ENCODE measurements at places on chromosomes 7 and 10.

DNA sequence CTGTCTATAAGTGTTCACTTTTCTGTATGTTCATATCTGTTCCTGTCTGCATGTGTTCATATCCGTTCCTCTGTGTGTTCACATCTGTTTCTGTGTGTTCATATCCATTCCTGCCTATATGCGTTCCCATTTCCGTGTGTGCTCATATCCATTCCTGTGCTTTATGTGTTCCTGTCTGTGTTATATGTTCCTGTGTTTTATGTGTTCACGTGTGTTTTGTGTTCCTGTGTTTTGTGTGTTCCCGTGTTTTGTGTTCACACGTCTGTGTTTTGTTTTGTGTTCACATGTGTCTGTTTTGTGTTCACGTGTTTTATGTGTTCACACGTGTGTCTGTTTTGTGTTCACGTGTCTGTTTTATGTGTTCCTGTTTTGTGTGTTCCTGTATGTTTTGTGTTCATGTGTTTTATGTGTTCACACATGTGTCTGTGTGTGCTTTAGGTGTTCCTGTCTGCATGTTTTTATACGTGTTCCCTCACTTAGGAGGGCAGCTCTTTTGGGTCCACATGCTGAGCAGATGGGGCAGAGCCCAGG lies 42.2 kb upstream of the CNPY1 start:
- no peak for DNase-seq

DNA sequence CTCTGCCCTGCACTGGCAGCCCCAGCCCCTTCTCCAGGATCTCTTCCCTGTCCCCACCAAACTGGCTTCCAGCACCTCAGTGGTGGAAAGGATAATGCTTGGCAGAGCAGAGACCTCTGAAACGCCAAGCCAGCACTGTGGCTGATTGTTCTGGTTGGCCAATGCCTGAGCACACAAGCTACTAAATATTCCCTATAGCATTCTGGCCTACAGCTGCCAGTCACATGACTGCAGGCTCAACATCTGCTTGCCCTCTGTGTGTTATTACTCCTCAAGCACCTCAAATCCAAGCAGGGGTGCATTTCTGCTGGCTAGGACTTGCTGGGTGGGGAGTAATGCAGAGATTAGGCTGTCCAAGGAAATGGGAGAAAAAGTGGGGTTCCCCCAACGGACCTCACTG lies 6.1 kb downstream of the TBATA start:
- no peak for DNase-seq

DNA sequence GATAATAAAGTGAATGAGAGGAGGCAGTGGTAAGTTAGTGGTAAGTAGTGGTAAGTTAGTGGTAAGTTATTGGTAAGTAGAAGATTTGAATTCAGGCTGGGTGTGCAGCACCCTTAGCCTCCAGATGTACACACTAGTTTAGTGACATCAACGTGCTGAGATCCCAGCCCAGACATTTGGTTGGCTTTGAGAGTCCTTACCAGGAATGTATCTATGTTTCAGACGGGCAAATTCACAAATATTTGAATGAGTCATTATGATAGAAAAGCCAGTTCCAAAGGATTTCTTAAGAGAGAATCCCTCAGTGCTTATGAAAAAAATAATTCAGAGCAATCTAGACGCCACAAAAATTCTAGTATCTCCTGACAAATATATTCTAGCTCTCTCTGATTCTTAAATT lies 70.0 kb downstream of the ARL4A start:
- DNase-seq = no peak

DNA sequence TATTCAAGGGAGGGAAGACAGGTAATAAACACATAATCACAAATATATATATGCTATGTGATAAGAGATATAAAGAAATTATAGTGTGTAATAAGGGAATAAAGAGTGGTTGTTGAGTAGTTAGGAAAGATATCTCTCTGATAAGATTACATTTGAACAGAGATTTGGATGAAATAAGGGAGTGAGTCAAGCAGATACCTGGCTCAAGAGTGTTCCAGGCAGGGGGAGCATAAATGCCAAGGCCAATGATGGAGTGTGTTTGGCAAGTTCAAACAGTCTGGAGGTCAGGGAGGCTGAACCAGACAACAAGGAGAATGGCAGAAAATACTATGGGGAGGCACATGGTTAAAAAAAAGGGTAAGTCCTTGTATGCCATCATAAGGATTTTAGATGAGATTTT lies 4.8 kb upstream of the GNAI1 start:
- no peak for DNase-seq

- no peak for DNase-seq
These were observed 89.8 kb downstream of the CREM start for GRCh38 chr10:35216303-35216905.

DNA sequence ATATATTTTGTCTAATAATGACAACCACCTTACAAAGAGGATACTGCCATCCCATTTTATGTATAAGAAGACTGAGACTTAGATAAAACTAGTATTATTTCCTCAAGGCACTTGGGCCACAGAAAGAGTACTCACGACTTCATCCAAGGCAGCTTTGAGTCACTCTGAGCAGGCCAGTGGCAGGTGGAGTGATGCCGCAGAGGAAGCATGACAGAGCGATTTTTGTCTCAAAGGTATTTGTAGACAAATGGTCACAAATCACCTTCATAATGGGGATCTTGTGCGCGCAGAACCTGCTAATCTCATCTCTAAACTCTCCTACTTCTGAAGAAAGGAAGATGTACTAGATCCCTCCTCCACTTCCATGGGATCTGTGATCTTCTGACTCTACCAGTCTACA lies 113.2 kb upstream of the NAMPT start:
- DNase-seq = no peak

- DNase-seq = no peak
These were observed 103.7 kb downstream of the PLXNA4 start for GRCh38 chr7:132472463-132473120.

- DNase-seq = no peak
These were observed 76.6 kb upstream of the PTPRZ1 start for GRCh38 chr7:121796381-121796780.

DNA sequence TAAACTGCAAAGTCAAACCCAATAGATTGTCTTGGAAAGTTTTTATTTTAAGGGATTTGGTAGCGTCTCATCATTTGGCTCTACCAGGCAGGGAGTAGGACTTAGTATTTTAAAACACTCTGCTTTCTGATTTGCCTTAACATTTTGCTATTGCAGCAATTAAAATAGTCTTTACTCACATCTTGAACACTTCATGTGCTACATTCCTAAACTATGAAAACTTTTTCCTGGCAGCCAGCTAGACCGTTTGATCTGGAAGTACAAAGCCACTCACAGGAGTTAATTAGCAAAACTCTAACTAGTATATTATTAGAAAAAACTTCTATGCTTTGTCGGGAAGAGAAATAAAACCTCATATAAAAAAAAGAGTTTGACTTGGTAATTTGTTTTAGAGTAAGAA lies 111.4 kb downstream of the TFPI2 start:
- no peak for DNase-seq

- no peak for DNase-seq
These were observed 1.5 kb downstream of the DUSP5 start for GRCh38 chr10:110498982-110499795.

- DNase-seq = no peak
These were observed 15.0 kb downstream of the CXCL12 start for GRCh38 chr10:44369854-44370253.

GRCh38 chr7:28793381-28794085 lies 164.6 kb downstream of the TRIL start:
- no peak for DNase-seq

- no peak for DNase-seq
These were observed 15.5 kb upstream of the DLX6 start for GRCh38 chr7:96989859-96990317.

DNA sequence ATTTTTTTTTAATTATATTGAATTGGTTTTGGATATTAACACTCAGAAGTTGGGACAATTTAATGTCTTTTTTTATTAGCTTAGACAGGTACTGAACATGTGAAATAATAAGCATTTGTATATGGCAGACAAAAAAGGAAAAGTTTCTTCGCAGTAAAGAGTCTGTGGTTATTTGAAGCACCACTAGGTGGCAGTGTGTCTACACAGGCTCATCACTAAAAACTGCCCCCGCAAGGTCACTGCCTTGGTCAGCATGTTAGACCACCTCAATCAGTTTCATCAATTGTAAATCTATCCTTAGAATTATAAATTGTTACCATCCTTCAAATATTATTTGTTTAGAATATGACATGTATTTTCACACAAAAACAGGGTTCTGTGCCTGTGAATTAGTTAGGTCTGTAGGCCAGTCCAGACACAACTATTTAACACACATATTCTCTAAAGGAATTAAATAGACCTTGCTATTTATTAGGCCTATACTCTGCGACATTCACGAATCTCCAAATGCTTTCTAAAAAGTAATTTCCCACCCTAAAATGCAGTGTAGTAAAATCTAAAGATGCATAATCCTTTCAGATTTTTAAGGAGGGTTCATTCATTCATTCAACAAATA lies 17.0 kb downstream of the PNLIPRP3 start:
- DNase-seq = no peak

- no peak for DNase-seq
These were observed 594 bp upstream of the RP9 start for GRCh38 chr7:33109758-33110238.

DNA sequence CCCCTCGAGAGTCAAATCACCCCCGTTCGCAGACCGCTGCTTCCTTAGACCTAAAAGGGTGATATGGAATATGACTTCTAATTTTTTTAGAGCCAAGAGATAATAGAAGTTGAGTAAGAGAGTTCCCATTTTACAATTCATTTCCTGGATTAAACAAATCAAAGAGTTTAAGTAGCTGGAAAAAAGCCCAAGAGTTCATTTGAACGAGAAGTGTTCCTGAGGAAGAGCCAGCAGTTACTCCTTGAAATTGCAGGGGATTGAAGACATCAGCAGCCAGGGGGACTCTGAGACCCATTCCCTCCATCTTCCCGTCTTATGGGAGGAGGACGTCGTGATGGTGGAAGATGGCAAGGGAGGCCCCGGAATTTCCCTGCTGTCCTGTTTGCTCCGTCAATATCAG lies 277.0 kb downstream of the WDR11 start:
- no peak for DNase-seq

- DNase-seq = no peak
These were observed 39.7 kb upstream of the ZMYND11 start for GRCh38 chr10:95356-96115.

DNA sequence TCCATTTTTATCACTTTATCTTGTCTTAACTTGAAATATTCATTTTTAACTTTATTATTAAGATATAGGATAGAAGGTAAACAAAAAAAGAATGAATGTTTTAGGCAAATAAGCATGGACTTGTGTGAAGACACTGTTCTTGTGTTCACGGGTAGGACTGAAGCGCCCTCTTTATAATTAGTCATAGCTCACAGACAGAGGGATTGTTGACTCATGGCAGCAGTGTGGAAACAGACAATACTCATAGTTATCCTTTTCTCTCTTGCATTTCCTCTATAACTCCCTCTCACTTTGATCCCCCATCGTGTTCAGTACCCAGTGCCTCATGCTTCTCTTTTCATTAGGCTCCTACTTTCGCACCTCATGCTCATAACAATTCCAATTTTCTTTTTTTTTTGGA lies 731.8 kb downstream of the PHTF2 start:
- no peak for DNase-seq

DNA sequence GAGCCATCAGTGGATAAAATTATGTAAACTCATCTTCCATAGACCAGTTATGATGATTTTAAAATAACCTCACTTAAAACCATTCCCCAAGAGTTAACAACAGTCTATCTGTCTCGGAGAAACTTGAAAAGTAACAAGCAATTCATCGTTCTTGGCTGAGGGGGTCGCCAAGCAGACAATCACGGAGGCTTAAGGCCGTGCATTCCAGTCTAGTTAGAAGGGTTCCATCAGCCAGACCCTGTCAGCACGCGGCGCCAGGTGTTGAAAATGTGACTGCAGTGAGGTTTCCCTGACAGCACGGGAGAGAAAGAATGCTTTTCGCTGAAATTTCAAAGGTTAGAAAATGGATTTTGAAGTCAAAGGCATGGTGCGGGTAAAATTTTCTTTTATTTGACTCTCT lies 1025.0 kb upstream of the CELF2 start:
- no peak for DNase-seq

DNA sequence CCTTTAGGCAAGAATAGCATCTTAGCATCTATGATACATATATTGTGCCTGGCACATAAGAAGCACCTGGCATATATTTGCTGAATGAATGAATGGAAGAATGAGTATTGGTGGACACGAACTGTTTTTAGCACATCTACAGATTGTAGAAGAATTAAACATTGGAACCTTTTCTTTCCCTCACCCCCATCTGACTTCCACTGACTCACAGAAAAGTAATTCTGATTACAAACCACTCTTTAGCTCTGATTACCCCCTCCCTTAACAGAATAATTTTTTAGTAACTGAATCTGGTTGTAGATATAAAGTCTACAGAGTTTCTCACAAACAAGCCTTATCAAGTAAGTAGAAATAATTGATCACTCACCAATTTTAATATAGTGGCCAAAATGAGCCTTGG lies 31.9 kb downstream of the SLC26A4 start:
- DNase-seq = no peak

GRCh38 chr10:122421742-122422141 lies 32.7 kb upstream of the ARMS2 start:
- no peak for DNase-seq

DNA sequence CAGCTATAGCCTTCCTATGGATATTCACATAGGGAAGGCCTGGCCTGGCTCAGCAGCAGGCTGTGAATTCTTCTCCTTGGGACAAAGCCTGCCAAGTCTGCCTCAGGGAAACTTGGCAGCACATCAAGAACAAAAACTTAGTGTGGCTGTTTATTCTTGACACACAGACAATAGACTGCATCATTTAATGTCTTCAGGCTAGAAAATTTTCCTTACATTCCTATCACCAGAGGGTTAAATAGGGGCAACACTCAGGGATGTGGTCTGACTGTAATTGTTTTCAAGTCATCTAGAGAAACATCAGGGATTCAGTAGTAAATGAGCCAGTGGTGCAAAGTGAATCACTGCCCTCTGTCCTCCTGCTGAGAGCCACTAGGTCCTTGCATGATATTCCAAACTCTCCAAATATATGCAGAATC lies 137.3 kb downstream of the SEMA3C start:
- no peak for DNase-seq

DNA sequence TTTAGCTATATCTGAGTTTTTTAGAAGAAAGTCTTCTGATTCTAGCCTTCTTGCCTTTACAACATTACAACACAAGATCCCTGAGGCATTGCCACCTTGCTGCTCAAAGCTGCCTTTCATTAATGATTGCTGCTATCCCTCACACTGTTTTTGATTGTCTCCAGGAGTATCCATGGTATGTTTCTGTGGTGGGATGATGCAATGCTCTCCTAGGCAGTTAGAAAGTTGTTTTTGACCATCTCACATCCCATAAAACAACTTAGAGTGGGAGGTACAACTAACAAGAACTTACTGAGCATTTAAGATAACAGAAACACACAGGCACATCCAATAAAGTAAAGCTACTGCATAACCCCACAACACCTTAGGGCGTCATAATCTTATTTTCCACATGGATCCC lies 1156.0 kb upstream of the LRRTM3 start:
- DNase-seq = no peak

DNA sequence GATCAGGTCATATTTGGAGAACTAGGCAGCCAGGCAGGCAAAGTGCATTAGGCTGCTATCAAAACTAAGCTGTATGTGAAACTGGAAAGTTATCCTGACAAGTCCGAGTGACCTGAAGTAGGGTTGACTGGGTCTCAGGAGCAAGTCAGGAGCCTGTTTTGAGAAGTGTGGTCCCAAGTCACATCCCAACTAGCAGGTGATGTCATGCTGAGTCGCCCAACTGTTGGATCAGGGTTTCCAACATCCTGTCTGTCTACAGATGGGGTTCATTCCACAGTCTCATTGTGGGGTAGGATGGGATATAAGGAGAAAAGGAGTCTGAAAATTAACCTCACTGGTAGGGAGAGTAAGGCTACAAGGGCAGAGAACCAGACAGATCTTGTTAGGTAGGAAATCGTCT lies 27.0 kb downstream of the SLC26A4 start:
- no peak for DNase-seq

All from T-helper 22 cell (primary cell).